Esophagus muscularis mucosa (tissue), 4 donors: ENCODE measurements at places on chromosomes 3 and 15.

- DNase-seq = no peak
These were observed 26.6 kb downstream of the SLC24A5 start for GRCh38 chr15:48147358-48147757.

GRCh38 chr3:10228248-10228950 lies 19.9 kb upstream of the TATDN2 start:
- DNase-seq = no peak

- DNase-seq = no peak
These were observed 116.8 kb downstream of the AKAP13 start for GRCh38 chr15:85497172-85497569.

DNA sequence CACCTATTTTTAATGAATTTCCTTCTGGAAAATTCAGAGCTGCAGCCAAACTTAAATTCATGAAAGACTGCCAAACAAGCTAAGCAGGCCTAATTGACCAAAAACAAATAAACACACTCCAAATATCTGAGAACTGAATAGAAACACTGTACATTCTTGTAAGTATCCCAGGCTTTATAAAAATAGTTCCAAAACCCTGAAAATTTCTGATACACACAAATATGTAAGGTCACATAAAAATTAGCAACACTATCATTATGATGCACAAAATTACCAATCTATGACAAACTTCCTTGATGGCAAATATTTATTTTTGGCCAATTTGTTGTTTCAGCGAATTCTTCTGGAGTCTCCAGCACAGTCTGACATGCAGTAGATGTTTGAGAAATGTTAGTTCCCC lies 117.9 kb upstream of the UBE2E2 start:
- no peak for DNase-seq

GRCh38 chr3:123961508-123961856 lies 453 bp upstream of the CCDC14 start:
- DNase-seq = no peak

DNA sequence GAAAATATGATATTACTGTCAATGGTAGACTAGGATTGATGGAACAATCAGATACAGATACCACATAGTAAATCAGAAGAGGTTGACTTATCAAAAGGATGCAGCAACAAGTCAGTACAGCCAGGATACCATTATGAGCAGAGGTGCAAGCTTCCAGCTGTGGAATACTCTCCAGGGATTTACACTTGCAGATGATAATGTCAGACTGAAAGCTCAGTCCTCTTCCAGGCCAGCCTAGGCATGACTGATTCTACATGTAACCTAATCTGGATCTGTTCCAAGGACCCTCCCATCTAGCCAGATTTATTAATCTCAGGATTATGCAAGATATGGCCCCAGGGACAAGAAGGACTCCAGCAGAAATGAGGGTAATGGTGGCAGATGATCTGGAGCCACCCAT lies 8.2 kb downstream of the FILIP1L start:
- no peak for DNase-seq

GRCh38 chr3:101898752-101899169 lies 49.4 kb downstream of the NFKBIZ start:
- no peak for DNase-seq

- no peak for DNase-seq
These were observed 25.2 kb downstream of the RAB5A start for GRCh38 chr3:19972054-19972453.

DNA sequence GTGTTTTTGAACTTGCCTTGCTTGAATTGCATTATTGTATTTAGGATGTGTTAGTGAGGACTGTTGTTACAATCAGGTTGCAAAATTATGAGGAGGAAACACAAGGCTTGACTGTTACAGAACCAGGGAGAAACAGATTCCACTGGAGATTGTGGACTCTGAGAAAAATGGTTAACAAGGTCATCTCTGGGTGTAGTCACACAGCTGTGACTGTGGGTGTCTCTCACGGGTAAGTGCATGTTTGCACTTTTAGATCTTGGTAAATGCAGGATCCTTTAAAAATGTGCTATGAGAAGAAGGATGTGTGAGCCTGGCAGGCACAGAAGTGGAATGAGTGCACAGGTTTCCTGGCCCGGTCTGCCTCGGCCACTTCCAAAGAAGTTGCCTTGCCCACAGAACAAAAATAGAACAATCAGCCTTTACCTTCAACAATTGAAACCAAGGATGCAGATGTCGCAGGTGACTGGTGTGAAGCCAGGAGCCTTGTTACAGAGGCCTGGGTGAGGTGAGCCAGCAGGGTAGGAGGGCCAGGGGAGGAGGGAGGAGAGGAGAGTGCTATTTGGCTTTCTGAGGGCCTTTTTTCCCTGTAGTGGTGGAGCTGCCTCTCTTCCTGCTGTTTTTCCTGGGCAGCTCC lies 68.0 kb downstream of the ABHD5 start:
- no peak for DNase-seq

GRCh38 chr15:100114100-100114499 lies 227.7 kb downstream of the ADAMTS17 start:
- no peak for DNase-seq

- no peak for DNase-seq
These were observed 49.4 kb upstream of the FLNB start for GRCh38 chr3:57958642-57959422.

DNA sequence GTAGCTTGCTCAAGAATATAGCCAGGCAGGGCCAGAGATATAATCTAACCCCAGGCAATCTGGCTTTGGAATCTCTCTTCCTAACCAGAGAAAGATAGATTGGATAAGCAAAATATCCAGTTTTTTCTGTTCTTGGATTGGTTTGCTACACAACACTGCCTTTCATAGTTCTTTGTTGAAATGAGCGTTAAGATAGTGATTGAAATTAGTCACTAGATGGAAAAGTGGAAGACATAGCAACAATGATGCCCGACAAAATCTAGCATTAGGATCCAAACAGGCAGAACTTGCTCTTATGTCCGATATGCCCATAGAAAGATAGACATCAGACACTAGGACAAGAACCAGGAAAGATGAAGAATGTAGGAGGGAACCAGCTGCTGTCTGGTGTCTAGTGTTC lies 77.3 kb upstream of the COL8A1 start:
- no peak for DNase-seq

- DNase-seq = no peak
These were observed 8.8 kb downstream of the RPL39L start for GRCh38 chr3:187130346-187131066.

GRCh38 chr3:64352639-64352992 lies 127.3 kb upstream of the PRICKLE2 start:
- DNase-seq = no peak

- no peak for DNase-seq
These were observed 1.4 kb downstream of the PLEKHO2 start for GRCh38 chr15:64842986-64843561.

GRCh38 chr3:99551520-99551919 lies 86.9 kb upstream of the COL8A1 start:
- no peak for DNase-seq

DNA sequence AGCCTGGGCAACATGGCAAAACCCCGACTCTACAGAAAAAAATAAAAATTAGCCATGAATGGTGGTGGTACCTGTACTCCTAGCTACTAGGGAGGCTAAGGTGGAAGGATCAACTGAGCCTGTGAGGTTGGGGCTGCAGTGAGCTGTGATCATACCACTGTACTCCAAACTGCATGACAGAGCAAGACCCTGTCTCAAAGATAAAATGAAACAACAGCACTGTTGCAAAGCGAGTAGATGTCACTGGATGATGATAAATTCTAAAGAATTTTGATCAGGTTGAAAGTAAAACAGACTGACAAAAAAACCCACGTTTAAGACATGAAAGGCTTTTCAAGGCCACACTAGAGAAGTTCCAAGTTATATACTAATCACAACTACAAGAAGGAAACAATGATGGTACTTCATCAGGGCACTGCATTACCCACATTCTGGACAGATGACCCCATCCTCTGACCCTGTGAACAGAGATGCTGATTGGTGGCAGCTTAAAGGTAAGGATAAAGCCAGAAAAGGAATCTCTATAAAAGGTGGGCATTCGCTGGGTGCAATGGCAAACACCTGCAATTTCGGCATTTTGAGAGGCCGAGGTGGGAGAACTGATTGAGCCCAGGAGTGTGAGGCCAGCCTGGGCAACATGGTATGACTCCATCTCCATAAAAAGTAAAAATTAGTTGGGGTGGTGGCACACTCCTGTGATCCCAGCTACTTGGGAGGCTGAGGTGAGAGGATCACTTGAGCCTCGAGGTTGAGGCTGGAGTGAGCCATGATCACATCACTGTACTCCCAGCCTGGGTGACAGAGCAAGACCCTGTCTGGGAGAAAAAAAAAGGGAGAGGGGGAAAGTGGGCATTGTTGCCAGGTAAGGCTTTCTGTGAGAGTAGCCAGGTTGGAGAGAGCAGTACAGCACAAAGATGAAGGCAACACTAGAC lies 59.2 kb downstream of the TBL1XR1 start:
- no peak for DNase-seq

DNA sequence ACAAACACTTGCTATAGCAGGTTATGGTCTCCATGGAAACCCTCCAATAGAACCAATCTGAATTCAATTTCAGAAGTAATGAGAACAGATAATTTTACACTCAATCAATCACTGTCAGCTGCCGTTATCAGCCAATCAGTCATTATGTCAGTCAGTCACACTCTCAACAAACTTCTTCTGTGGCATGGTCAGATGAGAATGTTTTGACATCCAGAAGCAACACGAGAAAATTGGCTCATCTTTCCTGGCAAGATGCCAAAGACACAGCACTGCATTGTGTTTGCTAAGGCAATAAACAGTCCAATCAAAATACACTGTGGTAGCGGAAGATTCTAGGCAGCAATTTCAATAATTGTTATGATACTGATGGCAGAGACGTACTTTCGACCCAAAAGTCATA lies 190.7 kb downstream of the RORA start:
- DNase-seq = no peak

- DNase-seq = no peak
These were observed 206.9 kb downstream of the ZNF385D start for GRCh38 chr3:21544076-21544462.

- no peak for DNase-seq
These were observed 44.5 kb downstream of the OXNAD1 start for GRCh38 chr3:16309558-16309957.

DNA sequence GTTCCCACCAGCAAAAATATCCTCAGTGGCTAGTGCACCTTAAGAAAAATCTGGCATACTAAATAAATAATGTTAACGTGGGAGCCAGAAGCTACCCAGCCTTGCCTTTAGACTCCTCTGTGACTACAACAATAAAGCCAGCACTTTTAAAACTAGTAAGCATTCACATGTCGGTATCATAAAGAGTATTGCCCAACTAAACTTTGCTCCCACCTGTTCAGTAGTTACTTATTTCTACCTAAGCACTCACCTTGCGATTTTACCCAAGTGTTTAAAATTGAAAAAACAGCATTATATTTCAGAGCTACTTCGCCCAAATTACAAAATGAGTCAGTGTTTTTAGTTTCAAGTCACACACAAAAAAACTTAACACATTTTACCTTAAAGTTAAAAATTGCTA lies 12.8 kb downstream of the ALDH1L1 start:
- no peak for DNase-seq

GRCh38 chr3:145698749-145699148 lies 462.2 kb downstream of the PLOD2 start:
- DNase-seq = no peak

DNA sequence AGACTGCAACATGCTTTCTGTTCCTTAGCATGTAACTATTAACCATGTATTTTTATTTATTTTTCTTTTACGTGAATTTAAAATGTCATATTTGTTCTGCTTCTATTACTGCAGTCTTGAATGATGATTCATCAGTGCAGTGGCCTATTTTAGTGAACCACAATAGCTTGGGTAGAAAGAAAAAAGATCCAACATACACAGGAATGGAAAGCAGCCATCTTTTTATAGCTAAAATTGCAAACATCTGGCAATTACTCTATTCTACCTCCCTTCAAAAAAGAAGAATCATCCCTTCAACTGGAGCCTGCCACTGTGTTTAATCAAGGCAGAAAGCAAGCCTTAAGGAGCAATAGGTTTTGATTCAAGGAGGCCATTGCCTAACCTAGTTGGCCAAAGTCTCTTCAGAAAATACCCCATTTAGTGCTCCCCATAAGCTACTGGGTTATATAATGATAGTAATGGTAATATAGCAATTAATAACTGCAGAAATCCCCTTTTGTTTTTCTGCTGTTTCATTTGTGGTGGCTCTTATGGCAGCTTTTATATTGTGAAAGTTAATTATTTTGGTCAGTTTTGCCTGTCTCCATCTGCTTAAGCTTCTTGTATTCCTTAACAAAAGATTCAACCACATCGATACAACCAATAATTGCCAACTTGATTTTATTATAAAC lies 267.3 kb downstream of the LPP start:
- no peak for DNase-seq

DNA sequence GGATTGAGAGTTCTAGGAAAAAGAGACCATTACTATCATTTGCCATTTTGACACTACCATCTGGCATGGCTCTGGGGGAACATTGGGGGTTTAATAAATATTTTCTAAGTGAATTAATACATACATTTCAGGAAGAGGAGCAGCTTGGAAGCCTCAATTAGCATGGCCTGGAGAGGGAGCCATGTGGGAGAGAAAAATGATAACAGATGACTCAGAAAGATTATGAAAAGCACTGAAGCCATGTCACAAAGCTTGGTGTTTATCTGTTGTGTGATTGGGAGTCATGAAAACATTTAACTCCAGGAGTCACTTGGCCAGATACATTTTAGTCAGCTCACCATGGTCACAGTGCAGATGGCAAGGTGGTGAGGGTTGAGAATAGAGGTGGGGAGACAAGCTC lies 121.0 kb downstream of the SSR3 start:
- DNase-seq = no peak

- DNase-seq = no peak
These were observed 1.6 kb upstream of the TTLL3 start for GRCh38 chr3:9808345-9809037.

- no peak for DNase-seq
These were observed 55.6 kb upstream of the SEMA6D start for GRCh38 chr15:47661661-47662180.

GRCh38 chr3:195259154-195259474 lies 11.8 kb downstream of the XXYLT1 start:
- DNase-seq = no peak

DNA sequence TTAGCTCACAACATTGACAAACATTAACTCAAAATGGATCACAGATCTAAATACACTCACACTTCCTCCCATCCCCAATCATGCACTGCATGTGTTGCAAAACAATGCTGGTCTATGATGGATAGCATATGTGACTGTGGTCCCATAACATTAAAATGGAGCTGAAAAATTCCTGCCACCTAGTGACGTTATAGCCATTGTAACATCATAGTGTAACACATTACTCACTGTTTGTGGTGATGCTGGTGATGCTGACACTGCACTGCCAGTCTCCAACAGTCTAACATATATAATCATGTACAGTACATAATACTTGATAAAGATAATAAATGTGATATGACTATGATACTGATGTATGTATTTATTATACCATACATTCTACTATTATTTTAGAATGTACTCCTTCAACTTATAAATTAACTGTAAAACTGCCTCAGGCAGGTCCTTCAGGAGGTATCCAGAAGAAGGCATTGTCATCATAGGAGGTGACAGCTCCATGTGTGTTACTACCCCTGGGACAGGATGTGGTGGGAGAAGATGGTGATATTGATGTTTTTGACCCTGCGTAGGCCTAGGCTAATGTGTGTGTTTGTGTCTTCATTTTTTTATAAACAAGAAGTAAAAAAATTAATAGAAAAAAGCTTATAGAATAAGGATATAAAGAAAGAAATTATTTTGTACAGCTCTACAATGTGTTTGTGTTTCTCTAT lies 41.3 kb downstream of the TXNRD3 start:
- no peak for DNase-seq

GRCh38 chr3:160450846-160451245 lies 1.3 kb upstream of the TRIM59 start:
- DNase-seq = no peak
